Hematopoietic multipotent progenitor cell (in vitro differentiated cells): ENCODE measurements at places on chromosomes 7 and 10.

- no peak for DNase-seq
These were observed 27.9 kb downstream of the ZC3HAV1 start for GRCh38 chr7:139081584-139081983.

- peak; percentile 46 for DNase-seq
These were observed 10.0 kb downstream of the FAM171A1 start for GRCh38 chr10:15361131-15361530.

- DNase-seq: no peak
These were observed 164.3 kb upstream of the AGK start for GRCh38 chr7:141386881-141387280.

GRCh38 chr7:55104123-55104522, 85.3 kb downstream of the EGFR start:
- DNase-seq: no peak

- DNase-seq: no peak
These were observed 21.2 kb downstream of the CYP3A4 start for GRCh38 chr7:99762680-99763327.
